Dermis microvascular lymphatic vessel endothelial cell (primary cell): ENCODE measurements at places on chromosomes 11 and 22. TPM values are rescaled to one million over a fixed set of nuclear protein-coding genes. Genes with fewer than 3 reads are reported as not detected.

- no peak for DNase-seq
Observed at GRCh38 chr11:63764679-63765647, 3.6 kb downstream of the ZFTA start.

DNA sequence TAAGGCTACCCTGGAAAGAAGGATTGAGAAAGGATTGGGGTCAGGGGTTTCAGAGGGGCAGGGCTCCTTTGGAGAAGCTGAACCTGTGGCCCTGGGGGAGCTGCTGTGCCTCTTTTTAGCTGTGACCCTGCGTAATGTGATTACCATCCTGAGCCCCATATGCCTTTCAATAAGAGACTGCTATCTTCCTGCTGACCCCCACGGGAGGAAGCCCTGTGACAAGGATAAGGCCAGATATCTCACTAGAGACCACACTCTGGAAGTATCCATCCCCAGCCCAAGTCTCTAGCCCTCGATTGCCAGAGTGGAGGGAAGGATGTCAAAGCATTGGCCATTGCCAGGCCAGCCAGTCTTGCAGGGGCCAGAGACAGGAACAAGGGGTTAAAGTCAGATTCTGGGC, 4.8 kb upstream of the SLC39A13 start:
- no peak for DNase-seq

DNA sequence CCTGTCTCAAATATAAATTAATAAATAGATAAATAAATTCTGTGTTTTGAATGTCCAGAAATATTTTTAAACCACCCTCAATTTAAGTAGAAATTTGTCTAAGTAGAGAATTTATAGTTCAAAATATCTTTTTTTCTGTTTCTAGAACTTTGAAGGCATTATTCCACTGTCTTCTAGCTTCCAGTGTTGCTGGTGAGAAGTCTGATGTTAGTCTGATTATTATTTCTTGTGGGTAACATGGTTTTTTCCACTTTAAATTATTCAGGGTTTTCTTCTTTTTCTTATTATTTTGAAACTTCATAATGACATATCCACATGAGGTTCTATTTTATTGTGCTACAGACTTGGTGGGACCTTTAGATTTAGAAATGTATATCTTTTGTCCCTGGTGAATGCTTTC, 46.4 kb upstream of the HEPHL1 start:
- DNase-seq = no peak

DNA sequence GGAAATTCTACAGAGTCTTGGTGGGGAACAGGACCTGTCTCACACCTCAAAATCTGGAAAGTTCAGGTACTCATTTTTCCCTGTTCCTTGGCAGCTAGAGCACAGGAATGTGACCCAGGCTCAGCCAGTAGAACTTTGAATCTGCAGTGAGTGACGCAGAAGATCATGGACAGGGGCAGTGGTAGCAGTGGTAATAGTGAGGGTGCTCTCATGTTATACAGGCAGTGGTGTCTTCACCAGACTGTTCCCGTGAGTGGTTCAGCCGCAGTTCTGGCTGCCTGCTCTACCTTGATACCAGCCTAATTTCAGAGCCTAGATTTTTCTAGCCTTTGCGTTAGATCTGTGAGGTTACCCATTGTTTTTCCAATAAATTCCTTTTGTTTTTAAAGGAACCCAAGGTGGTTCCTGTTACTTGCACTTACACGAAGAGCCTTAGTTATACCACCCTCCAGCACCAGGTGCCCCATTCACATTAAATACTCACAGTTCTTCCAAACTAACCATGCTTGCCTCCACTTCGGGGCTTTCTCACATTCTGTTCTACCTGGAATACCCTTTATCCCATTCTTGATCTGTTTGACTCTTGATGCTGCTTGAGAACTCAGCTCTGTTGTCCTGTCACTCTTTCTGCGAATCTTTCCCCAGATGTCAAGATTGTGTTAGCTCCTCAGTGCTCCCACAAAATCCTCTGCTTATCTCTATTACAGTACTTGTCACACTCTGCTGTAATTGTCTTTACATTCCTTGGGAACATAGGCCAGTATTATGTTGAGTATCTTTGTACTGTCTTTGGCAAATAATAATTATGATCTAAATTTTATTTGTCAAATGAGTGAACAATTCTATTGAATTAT, 47.8 kb downstream of the SWAP70 start:
- no peak for DNase-seq

DNA sequence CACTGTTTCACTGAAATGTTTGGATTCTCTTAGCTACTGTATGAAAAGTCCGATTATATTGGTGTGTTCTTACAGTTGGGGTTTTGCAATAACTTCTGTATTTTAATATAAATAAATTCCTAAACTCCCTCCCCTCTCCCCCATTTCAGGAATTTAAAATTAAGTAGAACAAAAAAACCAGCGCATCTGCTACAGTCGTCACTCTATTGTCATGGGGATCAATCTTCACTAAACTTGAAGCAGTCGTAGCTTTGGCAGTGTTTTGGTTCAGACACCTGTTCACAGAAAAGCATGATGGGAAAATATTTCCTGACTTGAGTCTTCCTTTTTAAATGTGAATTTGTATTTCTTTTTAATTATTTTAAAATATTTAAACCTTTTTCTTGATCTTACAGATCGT, 9.4 kb downstream of the PIWIL3 start:
- DNase-seq = no peak

DNA sequence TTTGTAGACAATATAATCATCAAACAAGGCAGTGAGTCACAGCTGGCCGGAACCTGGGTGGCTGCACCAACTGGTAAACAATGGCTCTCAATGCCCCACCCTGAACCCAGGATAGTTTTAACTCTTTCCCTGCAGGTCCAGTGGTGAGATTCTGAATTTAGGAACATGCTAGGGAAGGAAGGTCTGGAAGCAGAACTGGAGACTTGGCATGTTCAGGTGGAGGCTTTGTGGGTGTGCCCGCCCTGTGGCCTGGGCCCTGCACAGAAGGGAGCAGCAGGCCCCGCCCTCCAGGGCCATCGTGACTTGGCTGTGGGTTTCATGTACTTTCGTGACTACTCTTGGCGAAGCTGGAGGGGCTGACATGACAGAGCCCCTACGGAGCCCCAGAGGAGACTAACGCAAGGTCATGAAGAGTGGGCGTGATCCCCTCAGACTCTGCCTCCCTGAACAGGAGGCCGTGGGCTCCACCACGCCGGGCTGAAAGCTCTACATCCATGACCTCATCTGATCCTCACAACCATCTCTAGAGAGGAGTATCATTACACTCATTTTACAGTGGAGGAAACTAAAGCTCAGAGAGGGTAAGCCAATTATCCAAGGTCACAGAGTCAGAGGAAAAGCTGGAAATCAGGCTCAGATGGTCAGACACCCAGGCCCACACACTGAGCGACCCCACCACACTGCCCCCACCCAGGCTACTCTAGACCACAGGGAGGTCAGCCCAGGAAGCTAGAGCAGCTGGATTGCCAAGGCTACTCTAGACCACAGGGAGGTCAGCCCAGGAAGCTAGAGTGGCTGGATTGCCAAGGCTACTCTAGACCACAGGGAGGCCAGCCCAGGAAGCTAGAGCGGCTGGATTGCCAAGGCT, 27.3 kb downstream of the MAFF start:
- peak; percentile 55 for DNase-seq

NXPE2 gene
- total RNA-seq = not detected in 2 replicates

KRTAP5-7 gene
- not detected in 2 replicates for total RNA-seq

MEI1 gene
- total RNA-seq = 2.3 and 3.7 TPM in 2 replicates

TNNT3 gene
- not detected in 2 replicates for total RNA-seq

NLRP6 gene
- total RNA-seq = not detected in 2 replicates

MUC5AC gene
- not detected in 2 replicates for total RNA-seq

TMPRSS4 gene
- total RNA-seq = not detected in 2 replicates
